ENCODE measurements at places on chromosomes 3 and 15.

GRCh38 chr3:74346896-74347295 lies 267.6 kb downstream of the CNTN3 start:
- no peak for DNase-seq

GRCh38 chr3:69784954-69785514 lies 45.8 kb downstream of the MITF start:
- DNase-seq, result no peak

DNA sequence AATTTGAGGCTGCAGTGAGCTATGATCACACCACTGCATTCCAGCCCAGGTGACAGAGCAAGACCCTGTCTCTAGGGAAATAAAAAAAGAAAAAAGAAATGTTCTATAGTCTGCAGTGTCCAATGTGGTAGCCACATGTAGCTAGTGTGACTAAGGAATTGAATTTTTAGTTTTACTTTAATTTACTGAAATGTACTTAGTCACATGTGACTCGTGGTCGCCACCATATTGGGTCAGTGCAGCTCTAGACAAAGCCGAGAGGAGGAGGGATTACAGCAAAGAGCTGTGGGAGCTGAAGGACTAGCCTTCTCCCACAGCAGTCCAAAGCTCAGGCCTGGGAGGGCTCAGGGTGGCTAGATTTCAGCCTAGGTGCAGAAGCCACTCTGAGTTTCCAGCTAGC lies 65.9 kb upstream of the NTRK3 start:
- DNase-seq, result no peak

GRCh38 chr3:32884591-32884990 lies 66.8 kb downstream of the TRIM71 start:
- no peak for DNase-seq

- DNase-seq, result no peak
Observed at GRCh38 chr15:57152666-57153539, 223.4 kb upstream of the CGNL1 start.

GRCh38 chr3:189344996-189345395 lies 173.2 kb downstream of the TPRG1 start:
- no peak for DNase-seq

DNA sequence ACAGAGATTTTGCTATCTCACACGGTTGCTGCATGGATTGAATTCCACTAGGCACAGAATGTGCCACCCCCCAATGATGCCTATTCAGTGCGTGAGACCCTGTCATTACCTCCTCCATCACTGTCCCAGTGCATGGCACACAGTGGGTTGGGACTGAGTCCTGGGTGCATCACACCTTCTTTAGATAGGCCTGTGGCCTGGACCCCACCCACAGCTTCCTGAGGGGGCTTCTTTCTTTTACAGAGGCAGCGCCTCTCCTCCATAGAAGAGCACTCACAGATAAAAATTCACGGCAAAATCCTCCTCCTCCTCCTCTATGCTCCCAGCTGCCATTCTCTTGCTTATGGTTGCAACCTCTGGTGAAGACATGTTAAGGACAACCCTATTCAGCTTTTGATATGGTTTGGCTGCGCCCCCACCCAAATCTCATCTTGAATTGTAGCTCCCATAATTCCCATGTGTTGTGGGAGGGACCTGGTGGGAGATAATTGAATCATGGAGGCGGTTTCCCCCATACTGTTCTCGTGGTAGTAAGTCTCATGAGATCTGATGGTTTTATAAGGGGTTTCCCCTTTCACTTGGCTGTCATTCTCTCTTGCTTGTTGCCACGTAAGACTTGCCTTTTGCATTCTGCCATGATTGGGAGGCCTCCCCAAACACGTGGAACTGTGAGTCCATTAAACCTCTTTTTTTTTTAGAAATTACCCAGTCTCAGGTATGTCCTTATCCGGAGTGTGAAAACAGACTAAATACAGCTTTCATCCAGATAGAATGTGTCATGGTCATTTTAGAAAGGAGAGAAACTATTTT lies 147.6 kb downstream of the KLF13 start:
- no peak for DNase-seq

Measured in stimulated activated CD8-positive, alpha-beta memory T cell treated with anti-CD3 and anti-CD28 coated beads, Interleukin-4, amount 100 ng/mL, for 1 hour (primary cell).